ENCODE measurements at places on chromosomes 1 and 21.

- H3K4me3 ChIP-seq, result no peak overlapping the region
- no peak overlapping the region for H3K27ac ChIP-seq
- no peak for DNase-seq
- no peaks in the 10 kb centered on the region for H3K27me3 ChIP-seq
Measured at GRCh38 chr1:24857507-24858133, 72.5 kb downstream of the RUNX3 start.

DNA sequence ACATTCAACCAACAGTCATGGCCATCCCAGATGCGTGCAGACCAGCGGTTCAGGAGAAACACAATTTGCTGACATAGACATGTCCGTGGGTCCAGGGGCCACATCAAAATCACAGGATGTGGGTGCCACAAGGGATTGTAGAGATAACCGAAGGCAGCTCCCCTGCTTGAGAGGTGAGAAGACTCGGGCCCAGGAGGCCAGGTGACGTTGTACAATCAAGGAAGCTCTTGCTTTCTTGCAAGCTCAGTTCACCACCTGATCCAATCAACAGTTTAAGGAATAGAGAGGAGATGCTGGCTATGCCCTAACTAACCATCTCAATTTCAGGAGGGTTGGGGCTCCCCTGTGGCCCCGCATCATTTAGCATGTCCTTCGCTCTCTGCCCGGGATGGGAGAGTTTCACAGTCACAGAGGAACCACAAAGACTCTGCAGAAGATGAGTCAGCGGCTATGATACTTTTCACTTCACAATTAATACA is 19.5 kb downstream of the UBASH3A start:
- DNase-seq, result no peak
- peaks cover 55% of the 10 kb centered on the region for H3K27me3 ChIP-seq
- no peaks in the 10 kb centered on the region for H3K36me3 ChIP-seq
- H3K4me1 ChIP-seq, result no peaks in the 10 kb centered on the region
- H3K27ac ChIP-seq, result no peak overlapping the region

DNA sequence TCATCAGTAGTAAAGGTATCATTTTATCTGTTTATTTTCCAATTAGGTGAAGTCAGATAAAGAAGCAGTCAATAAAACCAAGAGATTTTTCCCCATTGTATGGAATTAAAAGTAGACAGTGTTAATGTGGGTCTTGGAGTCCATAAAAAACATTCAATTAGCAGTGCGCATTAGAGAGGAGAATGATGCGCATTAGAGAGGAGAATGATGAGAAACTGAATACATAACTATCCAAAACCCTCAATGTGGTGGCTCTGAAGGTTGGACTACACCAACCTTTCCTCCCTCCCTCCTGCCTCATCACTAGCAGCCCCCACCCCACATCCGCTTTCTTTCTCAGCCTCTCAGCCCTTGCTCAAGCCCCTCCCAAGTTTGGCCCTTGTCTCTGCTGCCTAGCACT is 99.5 kb downstream of the DAB1 start:
- no peaks in the 10 kb centered on the region for H3K4me1 ChIP-seq
- H3K36me3 ChIP-seq, result no peaks in the 10 kb centered on the region
- 0 out of 2 replicates have a peak, but pooled peaks cover 8% of the 10 kb centered on the region for H3K27me3 ChIP-seq
- no peak overlapping the region for H3K4me3 ChIP-seq
- no peak overlapping the region for H3K27ac ChIP-seq
- no peak for DNase-seq

DNA sequence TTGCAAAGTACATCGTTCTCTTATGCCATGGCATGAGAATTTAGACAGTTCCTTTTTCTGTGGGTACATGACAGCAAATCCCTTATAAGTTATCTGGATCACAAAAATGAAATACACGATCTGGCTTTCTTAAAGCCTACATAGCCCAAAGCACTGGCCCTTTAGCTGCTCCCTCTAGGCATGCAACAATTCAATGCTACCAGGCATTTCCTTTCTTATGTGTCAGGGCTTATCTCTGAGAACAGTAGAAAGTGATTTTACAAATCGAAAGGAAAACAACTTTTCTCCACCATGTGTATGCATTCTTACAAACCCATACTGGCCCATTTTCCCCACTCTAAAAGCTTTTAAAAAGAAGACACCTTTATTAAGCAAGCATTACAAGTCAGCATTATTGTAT is 139.7 kb downstream of the GRIK1 start:
- H3K27ac ChIP-seq, result no peak overlapping the region
- H3K27me3 ChIP-seq, result no peaks in the 10 kb centered on the region
- no peaks in the 10 kb centered on the region for H3K36me3 ChIP-seq
- no peak overlapping the region for H3K4me3 ChIP-seq
- H3K4me1 ChIP-seq, result no peaks in the 10 kb centered on the region
- no peak for DNase-seq

DNA sequence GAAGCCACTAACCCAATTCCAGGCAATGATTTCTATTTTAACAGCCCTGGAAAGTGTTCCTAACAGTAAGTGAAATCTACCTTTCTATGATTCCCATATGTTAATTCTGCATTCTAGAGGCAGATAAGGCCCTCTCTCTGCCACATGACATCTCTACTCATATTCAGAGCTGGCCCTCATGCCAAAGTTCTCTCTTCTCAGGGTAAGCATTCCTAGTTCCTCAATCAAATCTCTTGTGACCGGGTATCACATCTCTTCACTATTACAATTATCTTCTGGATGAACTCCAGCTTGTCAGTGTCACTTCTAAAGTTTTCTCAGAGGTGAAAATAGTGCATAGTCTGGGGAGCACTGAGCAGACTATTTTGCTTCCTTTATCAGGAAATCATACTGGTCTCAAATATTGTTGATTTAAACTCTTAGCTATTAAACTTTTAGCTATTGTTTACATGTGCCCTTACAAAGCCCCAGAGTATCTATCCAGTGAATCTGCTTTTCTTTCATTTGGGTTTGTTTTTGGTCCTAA is 66.4 kb upstream of the TNFSF18 start:
- DNase-seq, result no peak
- peaks cover 13% of the 10 kb centered on the region for H3K4me1 ChIP-seq
- no peaks in the 10 kb centered on the region for H3K36me3 ChIP-seq
- H3K4me3 ChIP-seq, result no peak overlapping the region
- H3K27me3 ChIP-seq, result no peaks in the 10 kb centered on the region
- no peak overlapping the region for H3K27ac ChIP-seq

- H3K4me3 ChIP-seq, result no peak overlapping the region
- no peak overlapping the region for H3K27ac ChIP-seq
- peaks cover 7% of the 10 kb centered on the region for H3K4me1 ChIP-seq
- no peaks in the 10 kb centered on the region for H3K27me3 ChIP-seq
Measured at GRCh38 chr1:198018529-198018928, 101.4 kb downstream of the LHX9 start.

DNA sequence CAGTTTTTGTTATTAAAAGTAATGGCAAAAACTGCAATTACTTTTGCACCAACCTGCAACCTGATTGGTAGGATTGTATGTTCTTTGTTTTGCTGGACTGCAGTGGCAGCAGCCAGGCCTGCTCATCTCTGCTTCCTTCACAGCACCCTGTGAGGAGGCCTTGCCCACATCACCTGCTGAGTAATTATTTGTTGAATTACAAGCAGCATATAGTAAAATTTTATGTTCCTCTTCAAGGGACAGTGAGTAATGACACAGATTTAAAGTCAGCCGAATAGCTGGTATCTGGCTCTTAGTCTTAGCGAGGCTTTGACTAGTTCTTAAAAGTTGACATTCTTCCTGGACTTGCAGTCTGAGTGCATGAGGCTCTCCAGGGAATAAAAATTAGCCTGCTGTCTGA is 435.1 kb downstream of the PRDM2 start:
- no peaks in the 10 kb centered on the region for H3K4me1 ChIP-seq
- H3K4me3 ChIP-seq, result no peak overlapping the region
- no peaks in the 10 kb centered on the region for H3K36me3 ChIP-seq

- no peak overlapping the region for H3K4me3 ChIP-seq
- H3K27me3 ChIP-seq, result no peaks in the 10 kb centered on the region
- no peak for DNase-seq
- peaks cover 30% of the 10 kb centered on the region for H3K4me1 ChIP-seq
Measured at GRCh38 chr1:51966559-51966958, 23.9 kb downstream of the RAB3B start.

- no peaks in the 10 kb centered on the region for H3K36me3 ChIP-seq
- H3K4me3 ChIP-seq, result no peak overlapping the region
- H3K27me3 ChIP-seq, result no peaks in the 10 kb centered on the region
- DNase-seq, result no peak
Measured at GRCh38 chr1:24049733-24050132, 62.2 kb downstream of the MYOM3 start.

DNA sequence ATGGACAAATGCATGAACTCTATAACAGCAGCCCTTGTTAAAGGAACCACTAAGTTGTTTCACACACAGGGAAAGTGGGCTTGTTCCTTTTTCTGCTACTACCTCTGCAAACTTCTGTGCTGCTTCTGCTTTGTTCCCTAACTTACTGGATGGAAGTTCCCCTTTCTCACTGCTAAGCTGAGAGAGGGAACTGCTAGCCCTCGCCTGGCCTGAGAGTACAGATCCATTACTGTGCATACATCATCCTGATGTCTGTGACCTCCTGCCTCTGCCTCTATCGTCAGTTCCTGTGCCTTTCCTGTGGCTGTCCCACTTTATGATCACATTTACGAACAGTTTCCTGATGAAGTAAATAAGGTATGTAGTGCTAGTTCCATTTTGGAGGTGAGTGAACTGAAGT is 3.5 kb downstream of the GNAT2 start:
- no peaks in the 10 kb centered on the region for H3K27me3 ChIP-seq
- no peak overlapping the region for H3K27ac ChIP-seq
- H3K4me1 ChIP-seq, result peaks cover 18% of the 10 kb centered on the region
- no peaks in the 10 kb centered on the region for H3K36me3 ChIP-seq

DNA sequence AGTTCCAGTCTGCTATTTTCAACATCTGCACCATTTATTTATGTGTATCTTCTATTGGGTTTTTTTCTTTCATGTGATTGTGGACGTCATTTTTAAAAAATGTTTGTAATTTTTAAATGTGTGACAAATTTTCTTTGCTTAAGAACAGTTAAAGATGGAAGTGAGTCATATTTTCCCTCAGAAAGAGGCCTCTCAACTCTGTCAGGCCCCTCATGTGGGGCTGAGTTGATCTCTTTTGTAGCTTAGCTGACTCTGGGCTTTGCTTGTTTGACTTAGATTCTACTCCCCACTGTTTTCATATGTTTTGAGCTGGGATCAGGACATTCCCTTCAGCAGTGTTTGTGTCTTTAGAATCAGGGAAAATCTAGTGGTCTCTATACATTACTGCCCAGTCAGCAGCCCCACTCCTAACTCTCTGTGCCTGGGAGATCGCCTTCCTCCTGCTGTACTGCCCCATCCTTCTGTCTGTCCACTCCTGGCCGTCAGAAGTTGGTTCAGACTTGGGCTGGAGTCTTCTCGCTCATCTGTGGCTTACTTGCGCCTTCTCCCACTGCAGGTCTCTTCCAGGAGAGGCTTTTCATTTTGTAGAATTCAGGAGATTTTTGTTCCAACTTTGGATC is 137.4 kb downstream of the DYRK1A start:
- H3K4me3 ChIP-seq, result no peak overlapping the region
- DNase-seq, result no peak
- no peaks in the 10 kb centered on the region for H3K4me1 ChIP-seq
- H3K27me3 ChIP-seq, result no peaks in the 10 kb centered on the region

DNA sequence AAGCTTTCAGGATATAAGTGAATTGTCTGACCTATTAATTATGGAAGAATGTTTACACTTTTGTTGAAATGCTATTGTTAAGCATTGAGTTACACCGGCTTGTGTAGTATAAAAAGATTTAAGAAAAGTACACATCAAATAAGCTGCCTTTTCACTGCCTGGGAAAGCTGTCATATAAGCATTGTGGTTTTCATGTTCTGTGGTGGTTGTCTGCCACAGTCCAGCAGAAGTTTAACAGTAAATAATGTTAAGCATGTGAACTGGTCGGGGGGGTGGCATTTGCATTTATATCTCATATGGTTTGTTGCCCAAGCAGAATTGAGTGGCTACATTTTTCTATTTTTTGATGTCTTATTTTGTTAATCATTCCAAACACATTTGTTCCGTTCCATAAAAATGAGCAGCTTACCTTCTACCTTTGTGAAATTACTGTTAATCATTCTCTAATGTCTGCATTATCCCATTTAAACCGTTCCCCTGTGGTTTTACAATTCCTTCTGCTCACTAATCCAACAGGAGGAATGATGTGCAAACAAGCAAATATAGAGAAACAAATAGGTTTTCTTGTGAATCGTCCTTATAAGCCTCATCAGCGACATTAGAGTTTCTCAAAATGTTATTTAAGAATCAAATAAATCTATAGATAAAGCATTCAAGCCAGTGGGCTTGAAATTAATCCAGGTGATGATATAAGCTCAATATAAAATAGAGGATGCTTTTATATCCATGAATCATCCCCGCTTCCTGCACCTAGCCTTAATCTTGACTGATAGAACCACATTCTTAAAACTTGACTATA is 160.8 kb upstream of the SAMSN1 start:
- no peak overlapping the region for H3K27ac ChIP-seq
- no peaks in the 10 kb centered on the region for H3K4me1 ChIP-seq
- no peak for DNase-seq
- H3K4me3 ChIP-seq, result no peak overlapping the region

- no peaks in the 10 kb centered on the region for H3K4me1 ChIP-seq
- H3K27ac ChIP-seq, result no peak overlapping the region
- H3K4me3 ChIP-seq, result no peak overlapping the region
- no peaks in the 10 kb centered on the region for H3K36me3 ChIP-seq
Measured at GRCh38 chr1:204356997-204357396, 2.7 kb downstream of the PLEKHA6 start.

DNA sequence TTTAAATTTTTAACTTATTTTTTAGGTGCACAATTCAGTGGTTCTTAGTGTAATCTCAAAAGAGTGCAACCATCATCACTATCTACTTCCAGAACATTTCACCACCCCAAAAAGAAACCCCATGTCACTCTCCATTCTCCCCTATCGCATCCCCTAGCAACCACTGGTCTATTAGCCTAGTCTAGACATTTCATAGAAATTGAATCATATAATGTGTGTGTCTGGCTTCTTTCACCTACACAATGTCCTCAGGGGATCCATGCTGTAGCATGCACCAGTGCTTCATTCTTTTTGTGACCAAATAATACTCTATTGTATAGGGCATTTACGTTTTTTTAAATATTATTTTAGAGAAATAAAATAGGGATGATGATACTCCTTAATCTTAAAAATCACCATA is 64.7 kb downstream of the JAK1 start:
- H3K4me1 ChIP-seq, result peaks cover 46% of the 10 kb centered on the region
- H3K27ac ChIP-seq, result no peak overlapping the region
- H3K27me3 ChIP-seq, result no peaks in the 10 kb centered on the region
- no peak for DNase-seq

GRCh38 chr1:25209516-25209915 is 22.8 kb downstream of the SYF2 start:
- 0 out of 2 replicates have a peak, but pooled peaks cover 3% of the 10 kb centered on the region for H3K27me3 ChIP-seq
- DNase-seq, result no peak
- H3K27ac ChIP-seq, result no peak overlapping the region
- H3K4me1 ChIP-seq, result no peaks in the 10 kb centered on the region

- peaks cover 19% of the 10 kb centered on the region for H3K27me3 ChIP-seq
- no peak overlapping the region for H3K27ac ChIP-seq
- no peak for DNase-seq
- H3K4me3 ChIP-seq, result no peak overlapping the region
- no peaks in the 10 kb centered on the region for H3K4me1 ChIP-seq
- H3K36me3 ChIP-seq, result no peaks in the 10 kb centered on the region
Measured at GRCh38 chr1:245263529-245264095, 108.8 kb downstream of the KIF26B start.
